ENCODE measurements at places on chromosomes 12 and 14. TPM values are rescaled to one million over a fixed set of nuclear protein-coding genes. Genes with fewer than 3 reads are reported as not detected.
A peak's percentile ranks its signal among the peaks of the same experiment; 100 is the strongest.

DNA sequence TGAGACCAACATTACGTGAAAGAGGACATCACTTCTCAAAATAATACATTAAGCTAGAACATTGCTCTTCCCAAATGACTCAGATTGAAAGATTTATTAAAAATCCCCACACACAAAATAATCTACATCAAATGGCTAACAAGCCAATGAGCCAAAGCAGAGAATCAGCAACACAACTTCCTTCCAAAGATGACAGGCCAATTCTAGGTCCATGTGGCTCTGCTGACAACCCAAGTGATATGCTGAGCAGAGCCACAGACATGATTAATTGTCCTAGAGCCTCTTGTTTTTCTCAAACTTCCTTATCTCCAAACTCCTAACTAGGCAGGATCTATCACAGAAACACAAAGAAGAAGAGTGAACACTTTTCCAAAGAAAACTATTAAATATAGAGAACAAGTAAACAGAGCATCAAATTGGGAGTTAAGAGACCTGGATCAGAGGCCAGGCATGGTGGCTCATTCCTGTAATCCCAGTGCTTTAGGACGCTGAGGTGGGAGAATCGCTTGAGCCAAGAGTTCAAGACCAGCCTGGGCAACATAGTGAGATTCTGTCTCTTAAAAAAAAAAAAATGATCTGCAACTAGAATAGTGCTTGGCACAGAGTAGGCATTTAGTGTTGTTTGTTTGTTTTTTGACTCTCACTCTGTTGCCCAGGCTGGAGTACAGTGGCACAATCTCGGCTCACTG, 38.5 kb downstream of the SENP1 start:
- DNase-seq: peak; percentile 83

GRCh38 chr14:81263777-81264410, 43.1 kb upstream of the GTF2A1 start:
- no peak for DNase-seq

- DNase-seq: no peak
Observed at GRCh38 chr14:97301931-97302559, 504.9 kb downstream of the VRK1 start.

DNA sequence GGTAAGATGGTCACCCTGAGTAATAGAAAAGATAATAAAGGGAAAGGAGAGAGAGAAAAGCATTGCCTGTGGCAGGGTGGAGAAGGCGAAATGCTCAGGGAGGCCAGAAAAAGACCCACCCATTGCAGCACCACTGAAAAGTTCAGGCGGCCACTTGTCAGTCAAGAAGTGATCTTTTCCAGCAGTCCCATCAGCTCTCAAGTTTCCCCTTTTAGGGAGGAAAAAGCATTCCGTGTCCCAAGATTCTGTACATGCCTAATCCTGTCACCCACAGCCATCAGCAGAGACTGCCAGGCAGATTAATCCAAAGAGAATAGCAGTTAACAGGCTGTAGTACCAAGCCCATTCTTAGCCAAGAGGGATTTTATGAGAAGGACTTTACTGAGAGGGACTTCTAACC, 11.9 kb downstream of the SLC38A1 start:
- no peak for DNase-seq

- DNase-seq: no peak
Observed at GRCh38 chr14:94773655-94774343, 3.9 kb upstream of the GSC start.

GRCh38 chr14:53515276-53515675, 362.2 kb upstream of the DDHD1 start:
- peak; percentile 11 for DNase-seq

DNA sequence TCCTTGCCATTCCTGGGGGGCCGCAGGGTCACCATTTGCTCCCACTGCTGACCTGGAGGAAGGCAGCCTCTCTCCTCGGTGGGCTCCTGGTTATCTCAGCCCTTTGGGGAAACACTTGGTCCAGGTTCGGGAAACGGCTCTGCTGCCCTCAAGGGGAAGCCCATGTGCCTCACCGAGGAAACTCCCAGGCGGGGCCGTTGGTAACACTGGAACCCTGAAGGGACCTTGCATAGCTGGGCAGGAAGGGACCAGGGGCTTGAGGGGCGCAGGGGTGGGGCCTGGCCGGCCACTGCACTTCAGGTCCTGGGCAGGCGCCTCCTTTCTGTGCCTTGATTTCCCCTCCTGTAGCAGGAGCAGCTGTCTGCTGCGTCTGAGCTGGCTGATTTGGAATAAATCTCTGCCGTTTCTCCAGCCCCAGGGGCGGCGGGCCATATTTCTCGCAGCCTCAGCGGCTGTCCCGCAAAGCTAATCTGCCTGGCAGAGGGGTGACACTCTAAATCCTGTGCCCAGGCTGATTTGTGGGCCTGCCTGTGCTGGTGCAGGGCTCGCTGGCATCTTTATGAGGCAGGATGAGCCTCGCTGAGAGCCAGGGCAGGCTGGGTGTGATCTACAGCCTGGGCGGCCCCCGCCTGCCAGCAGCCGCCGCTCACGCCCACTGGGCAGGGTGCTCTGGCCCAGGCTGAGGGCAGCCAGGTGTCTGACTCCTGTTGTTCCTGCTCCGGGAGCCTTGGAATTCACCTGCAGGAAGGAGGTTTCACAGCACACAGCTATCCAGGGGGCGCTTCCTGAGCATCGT, 49.7 kb downstream of the KIF26A start:
- no peak for DNase-seq

The DHRS4L2 gene
- total RNA-seq: 4.9 TPM

The FBXO33 gene
- 9.1 TPM for total RNA-seq

The KRT4 gene
- total RNA-seq: not detected

The IFNG-AS1 gene
- total RNA-seq: not detected

The FAM90A1 gene
- not detected for total RNA-seq

The CTSG gene
- not detected for total RNA-seq
